CD8-positive, alpha-beta memory T cell (primary cell): ENCODE measurements at places on chromosomes 13 and 19.

DNA sequence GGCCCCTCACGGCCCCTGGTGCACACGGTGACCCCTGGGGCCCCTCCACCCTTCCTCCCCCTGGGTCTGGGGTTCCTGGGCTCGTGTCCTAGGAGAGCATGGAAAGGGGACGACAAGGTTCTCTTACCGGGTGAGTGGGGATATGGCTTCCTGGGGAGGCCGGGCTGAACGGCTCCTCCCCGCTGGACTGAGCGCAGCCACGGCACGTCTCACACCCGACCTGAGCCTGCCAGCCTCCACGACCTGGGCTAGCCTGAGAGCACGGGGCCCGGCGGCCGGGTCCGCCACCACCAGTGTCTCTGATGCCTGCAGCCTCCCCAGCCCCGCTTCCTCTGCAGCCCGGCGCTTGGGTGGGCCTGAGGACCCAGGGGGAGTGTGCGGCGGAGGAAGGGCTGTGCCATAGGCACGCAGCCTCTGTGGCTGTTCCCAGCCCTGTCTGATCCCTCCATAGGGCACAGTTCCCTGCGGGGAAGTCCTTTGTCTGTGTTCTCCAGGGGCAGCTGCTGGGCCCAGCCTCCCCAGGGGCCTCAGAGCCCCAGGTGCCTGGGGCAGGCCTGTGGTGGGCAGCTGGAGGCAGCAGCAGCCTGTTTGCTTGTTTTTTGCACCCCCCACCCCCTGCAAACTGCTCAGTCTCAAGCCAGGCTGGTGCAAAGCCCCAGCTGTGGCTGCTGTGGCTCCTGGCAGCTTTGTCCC lies 15.0 kb downstream of the PLIN4 start:
- H3K36me3 ChIP-seq: no peaks in the 10 kb centered on the region
- H3K27me3 ChIP-seq: no peaks in the 10 kb centered on the region

GRCh38 chr13:34066344-34066743 lies 248.4 kb downstream of the RFC3 start:
- no peaks in the 10 kb centered on the region for H3K4me1 ChIP-seq
- H3K4me3 ChIP-seq: no peak overlapping the region
- H3K27me3 ChIP-seq: no peaks in the 10 kb centered on the region
- DNase-seq: no peak

GRCh38 chr19:42528354-42529247 lies at the start of gene CEACAM1:
Gene CEACAM1 (minus strand): TSS chr19:42528481. CDS start chr19:42528374, 107 bp downstream.
- no peaks in the 10 kb centered on the region for H3K27me3 ChIP-seq
- no peak within 1 kb of the TSS for H3K27ac ChIP-seq
- H3K36me3 ChIP-seq: no peaks in the 10 kb centered on the region

GRCh38 chr19:47093841-47094240 lies 19.7 kb downstream of the ZC3H4 start:
- no peak for DNase-seq
- H3K4me3 ChIP-seq: no peak overlapping the region
- peaks cover 28% of the 10 kb centered on the region for H3K4me1 ChIP-seq
- peak overlapping the region; percentile 64 for H3K27ac ChIP-seq

GRCh38 chr13:26500618-26501320 lies 56.7 kb upstream of the WASF3 start:
- H3K27ac ChIP-seq: no peak overlapping the region
- DNase-seq: no peak
- no peak overlapping the region for H3K4me3 ChIP-seq
- no peaks in the 10 kb centered on the region for H3K27me3 ChIP-seq
- no peaks in the 10 kb centered on the region for H3K4me1 ChIP-seq

GRCh38 chr19:18364826-18365528 lies 21.0 kb upstream of the GDF15 start:
- no peaks in the 10 kb centered on the region for H3K36me3 ChIP-seq
- H3K4me1 ChIP-seq: no peaks in the 10 kb centered on the region
- H3K4me3 ChIP-seq: no peak overlapping the region
- peak overlapping the region; percentile 67 for H3K27ac ChIP-seq
- DNase-seq: no peak

DNA sequence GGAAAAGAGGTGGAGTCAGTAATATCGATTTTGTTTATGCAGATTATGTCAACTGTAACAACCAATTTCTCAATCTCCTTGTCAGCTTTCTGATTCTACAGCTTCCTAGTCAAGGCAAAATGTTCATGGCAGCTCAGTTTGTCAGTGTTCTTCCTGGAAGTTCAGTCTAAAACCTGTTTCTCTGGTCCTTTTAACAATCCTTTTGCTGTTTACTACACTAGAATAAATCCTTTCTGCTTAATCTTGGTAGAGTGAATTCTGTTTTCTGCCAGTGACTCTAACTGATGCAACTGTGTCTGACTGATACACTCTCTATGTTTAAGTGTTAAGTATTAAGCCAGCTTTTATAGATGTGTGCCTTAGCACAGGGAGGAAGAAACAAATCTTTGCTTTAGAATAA lies 516.9 kb upstream of the KLF12 start:
- no peak for DNase-seq
- no peaks in the 10 kb centered on the region for H3K36me3 ChIP-seq
- H3K4me1 ChIP-seq: no peaks in the 10 kb centered on the region
- no peaks in the 10 kb centered on the region for H3K27me3 ChIP-seq
- H3K4me3 ChIP-seq: no peak overlapping the region

- DNase-seq: no peak
- no peak overlapping the region for H3K4me3 ChIP-seq
- no peaks in the 10 kb centered on the region for H3K27me3 ChIP-seq
- H3K4me1 ChIP-seq: peaks cover 9% of the 10 kb centered on the region
Measured at GRCh38 chr19:9871626-9872338, 36.7 kb downstream of the PIN1 start.

DNA sequence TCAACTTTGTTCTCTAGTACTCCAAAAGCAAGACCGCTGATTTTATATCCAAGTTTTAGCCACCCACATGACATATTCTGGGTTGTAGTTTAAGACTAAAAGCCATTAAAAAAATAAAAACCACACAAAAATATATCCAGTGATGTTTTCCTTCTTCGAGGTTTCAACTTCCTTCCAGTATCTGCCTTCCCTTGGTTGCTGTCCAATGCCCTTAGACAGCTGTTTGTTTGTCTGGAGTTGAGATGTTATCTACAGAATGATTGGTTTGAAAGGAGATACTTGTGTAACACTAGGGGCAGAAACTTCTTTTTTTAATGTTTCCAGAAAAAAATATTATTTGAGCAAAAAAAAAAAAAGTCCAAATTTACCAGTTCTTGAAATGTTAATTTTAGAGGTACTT lies 591.5 kb upstream of the PCDH9 start:
- H3K27ac ChIP-seq: no peak overlapping the region
- DNase-seq: no peak
- H3K36me3 ChIP-seq: no peaks in the 10 kb centered on the region

DNA sequence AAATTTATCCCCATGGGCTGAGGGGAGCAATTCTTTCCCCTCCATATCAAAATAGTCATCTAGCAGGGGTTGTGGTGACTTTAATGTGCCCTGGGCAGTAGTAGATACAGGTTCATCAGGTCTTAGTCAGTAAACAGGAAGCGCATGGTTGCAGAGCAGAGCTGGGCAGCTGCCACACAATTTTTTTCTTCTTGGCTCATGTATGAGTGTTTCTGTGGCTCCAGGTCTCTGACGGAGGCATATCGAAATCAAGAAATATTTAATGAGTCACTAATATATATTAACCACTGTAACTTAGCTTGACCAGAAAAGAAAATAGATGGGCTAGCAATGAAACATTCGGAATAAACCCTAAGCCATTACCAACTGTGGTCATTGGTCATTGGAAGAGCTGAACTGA lies 68.4 kb upstream of the UBL3 start:
- no peak overlapping the region for H3K4me3 ChIP-seq
- no peaks in the 10 kb centered on the region for H3K27me3 ChIP-seq
- H3K4me1 ChIP-seq: peaks cover 2% of the 10 kb centered on the region
- H3K27ac ChIP-seq: no peak overlapping the region

GRCh38 chr13:85099245-85099644 lies 700.0 kb downstream of the SLITRK6 start:
- no peak overlapping the region for H3K27ac ChIP-seq
- H3K27me3 ChIP-seq: no peaks in the 10 kb centered on the region
- H3K36me3 ChIP-seq: no peaks in the 10 kb centered on the region
- no peaks in the 10 kb centered on the region for H3K4me1 ChIP-seq

DNA sequence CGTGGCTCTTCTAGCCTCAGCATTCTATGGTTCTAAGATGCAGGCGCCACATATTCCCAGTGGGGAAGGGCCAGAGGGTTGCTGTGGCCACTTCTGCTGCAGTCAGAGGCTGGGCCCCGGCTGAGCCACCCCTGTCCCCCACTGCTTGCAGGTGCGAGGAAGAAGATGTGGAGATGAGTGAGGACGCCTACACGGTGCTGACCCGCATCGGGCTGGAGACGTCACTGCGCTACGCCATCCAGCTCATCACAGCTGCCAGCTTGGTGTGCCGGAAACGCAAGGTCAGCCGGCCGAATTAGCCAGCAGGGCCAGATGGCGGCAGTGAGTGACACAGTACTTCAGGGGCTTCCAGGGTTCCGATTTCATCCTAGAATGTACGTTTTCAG lies 2.0 kb downstream of the LHB start:
- no peak overlapping the region for H3K27ac ChIP-seq
- no peak for DNase-seq
- no peaks in the 10 kb centered on the region for H3K36me3 ChIP-seq

- no peaks in the 10 kb centered on the region for H3K4me1 ChIP-seq
- DNase-seq: no peak
- H3K36me3 ChIP-seq: no peaks in the 10 kb centered on the region
- H3K27ac ChIP-seq: no peak overlapping the region
- H3K4me3 ChIP-seq: no peak overlapping the region
Measured at GRCh38 chr19:13410946-13411345, 95.3 kb downstream of the CACNA1A start.

- H3K27ac ChIP-seq: no peak overlapping the region
- H3K4me1 ChIP-seq: peaks cover 72% of the 10 kb centered on the region
- peak; percentile 67 for DNase-seq
Measured at GRCh38 chr19:47190167-47190727, 40.8 kb downstream of the BBC3 start.

- H3K4me3 ChIP-seq: no peak overlapping the region
- no peak overlapping the region for H3K27ac ChIP-seq
- DNase-seq: no peak
- no peaks in the 10 kb centered on the region for H3K27me3 ChIP-seq
- no peaks in the 10 kb centered on the region for H3K36me3 ChIP-seq
Measured at GRCh38 chr13:90770334-90770733, 577.2 kb upstream of the MIR17HG start.

GRCh38 chr13:41492432-41493260 lies 35.3 kb downstream of the RGCC start:
- peak; percentile 63 for DNase-seq
- H3K27ac ChIP-seq: peak overlapping the region; percentile 65
- H3K4me1 ChIP-seq: peaks cover 72% of the 10 kb centered on the region
- no peaks in the 10 kb centered on the region for H3K27me3 ChIP-seq

DNA sequence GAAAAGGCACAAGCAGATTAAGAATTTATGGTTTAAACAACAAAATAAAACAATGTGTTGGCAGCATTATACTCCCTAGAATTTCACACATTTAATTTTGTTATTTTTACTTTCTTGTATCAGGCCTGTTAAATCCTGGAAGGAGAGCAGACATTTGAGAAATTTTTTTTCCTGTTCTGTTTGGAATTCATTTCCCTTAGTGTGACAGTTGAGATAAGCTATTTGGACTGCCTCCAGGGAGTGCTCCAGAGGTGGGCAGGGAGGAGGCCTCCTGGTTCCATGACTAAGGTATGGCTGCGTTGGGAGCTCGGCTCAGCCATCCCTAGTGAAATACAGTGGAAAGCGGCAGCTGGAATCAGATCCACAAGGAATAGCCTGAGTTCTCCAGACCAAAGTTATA lies 185.7 kb downstream of the KCNRG start:
- no peaks in the 10 kb centered on the region for H3K36me3 ChIP-seq
- no peaks in the 10 kb centered on the region for H3K27me3 ChIP-seq
- no peak for DNase-seq
- no peak overlapping the region for H3K27ac ChIP-seq
- no peak overlapping the region for H3K4me3 ChIP-seq

GRCh38 chr19:53993448-53993847 lies 2.0 kb downstream of the CACNG6 start:
- H3K27ac ChIP-seq: no peak overlapping the region
- DNase-seq: no peak
- H3K4me3 ChIP-seq: no peak overlapping the region

GRCh38 chr13:112885782-112886268 lies 83.2 kb upstream of the MCF2L start:
- no peak overlapping the region for H3K27ac ChIP-seq
- H3K36me3 ChIP-seq: no peaks in the 10 kb centered on the region
- DNase-seq: no peak

- no peak overlapping the region for H3K27ac ChIP-seq
- no peaks in the 10 kb centered on the region for H3K27me3 ChIP-seq
- no peak for DNase-seq
- H3K4me3 ChIP-seq: no peak overlapping the region
Measured at GRCh38 chr13:46032341-46032740, 20.2 kb downstream of the ZC3H13 start.

- peaks cover 21% of the 10 kb centered on the region for H3K4me1 ChIP-seq
- no peak for DNase-seq
- H3K27ac ChIP-seq: no peak overlapping the region
- peaks cover 46% of the 10 kb centered on the region for H3K36me3 ChIP-seq
Measured at GRCh38 chr19:10639836-10640235, 14.3 kb upstream of the ILF3 start.
